Chondrocyte (in vitro differentiated cells): ENCODE measurements at places on chromosomes 4 and X. TPM values are rescaled to one million over a fixed set of nuclear protein-coding genes. Genes with fewer than 3 reads are reported as not detected.

- H3K4me3 ChIP-seq = no peak overlapping the region
- peak overlapping the region; percentile 71 for H3K27ac ChIP-seq
- no peaks in the 10 kb centered on the region for H3K27me3 ChIP-seq
- H3K36me3 ChIP-seq = no peaks in the 10 kb centered on the region
- H3K4me1 ChIP-seq = peaks cover 63% of the 10 kb centered on the region
- no peak for DNase-seq
Measured at GRCh38 chr4:53531585-53532224, 59.6 kb downstream of the LNX1 start.

Gene ARMCX4
- total RNA-seq = 13.3 to 15.4 TPM (median 15.2 TPM) in 3 replicates

DNA sequence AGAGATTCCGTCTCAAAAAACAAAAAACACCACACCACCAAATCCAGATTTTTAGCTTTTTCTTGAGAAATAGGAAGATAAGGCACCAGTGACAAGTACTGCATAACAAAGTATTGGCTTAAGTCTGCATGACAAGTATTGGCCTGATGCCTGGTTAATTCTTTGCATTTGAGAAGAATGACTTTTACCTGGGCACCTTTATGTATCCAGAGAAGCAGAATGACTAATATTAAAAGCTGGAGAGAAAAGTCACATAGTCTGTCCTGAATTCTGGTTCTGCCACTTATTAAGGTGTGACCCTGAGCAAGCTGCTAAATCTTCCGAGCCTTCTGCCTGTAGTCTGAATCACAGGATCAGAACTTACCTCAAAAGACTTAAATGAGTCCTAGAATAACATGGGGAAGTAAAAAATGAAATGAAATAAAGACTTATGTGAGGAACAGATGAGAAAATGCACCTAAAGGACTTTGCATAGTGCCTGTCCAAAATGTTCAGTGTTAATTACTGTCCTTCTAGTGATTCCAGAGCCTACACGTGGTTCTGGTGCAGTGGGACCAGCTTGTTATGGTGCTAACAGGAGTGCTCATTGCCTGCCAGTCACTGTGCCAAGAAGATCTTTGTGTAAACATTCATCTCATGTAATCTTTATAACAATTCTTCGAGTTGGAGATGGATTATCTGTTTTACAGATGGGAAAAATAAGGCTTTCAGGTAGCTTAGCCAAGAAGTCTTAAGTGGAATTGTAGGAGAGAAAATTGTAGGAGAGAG, 31.6 kb downstream of the UGDH start:
- no peak overlapping the region for H3K4me3 ChIP-seq
- no peak for DNase-seq
- peak overlapping the region; percentile 19 for H3K27ac ChIP-seq
- no peaks in the 10 kb centered on the region for H3K27me3 ChIP-seq
- peaks cover 20% of the 10 kb centered on the region for H3K4me1 ChIP-seq

DNA sequence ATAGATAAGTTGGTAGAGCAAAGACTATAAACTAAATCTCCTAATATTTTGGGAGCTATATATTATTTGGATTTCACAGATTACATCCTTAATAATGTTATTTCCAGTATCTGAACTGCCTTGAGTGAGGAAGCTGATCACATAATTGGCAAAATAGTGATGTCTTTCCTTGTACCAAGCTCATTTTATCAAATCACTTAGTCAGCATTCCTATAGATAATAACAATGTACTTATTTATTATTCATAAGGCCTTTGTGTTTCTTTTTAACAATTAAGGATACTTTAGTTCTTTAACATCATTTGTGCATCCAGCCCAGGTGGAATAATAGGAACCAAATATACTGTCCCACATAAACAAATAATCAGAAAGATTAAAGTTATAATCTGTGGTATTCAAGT, 1093.6 kb downstream of the PCDH18 start:
- no peak overlapping the region for H3K4me3 ChIP-seq
- H3K27ac ChIP-seq = no peak overlapping the region
- H3K36me3 ChIP-seq = no peaks in the 10 kb centered on the region
- DNase-seq = no peak

GRCh38 chrX:120740072-120740471, 110.2 kb upstream of the C1GALT1C1 start:
- no peak for DNase-seq
- H3K4me1 ChIP-seq = peaks cover 14% of the 10 kb centered on the region
- no peaks in the 10 kb centered on the region for H3K36me3 ChIP-seq
- H3K4me3 ChIP-seq = no peak overlapping the region
- no peaks in the 10 kb centered on the region for H3K27me3 ChIP-seq
- H3K27ac ChIP-seq = no peak overlapping the region

Gene GPRASP2
- 10.7 to 11.5 TPM (median 11.0 TPM) in 3 replicates for total RNA-seq

Gene CSAG3
- not detected in 3 replicates for total RNA-seq

- DNase-seq = no peak
- no peaks in the 10 kb centered on the region for H3K27me3 ChIP-seq
- H3K36me3 ChIP-seq = no peaks in the 10 kb centered on the region
- H3K4me3 ChIP-seq = no peak overlapping the region
Measured at GRCh38 chr4:40656201-40656863, 26.7 kb upstream of the RBM47 start.

- H3K36me3 ChIP-seq = peaks cover 13% of the 10 kb centered on the region
- no peak overlapping the region for H3K4me3 ChIP-seq
- peaks cover 29% of the 10 kb centered on the region for H3K4me1 ChIP-seq
- no peak overlapping the region for H3K27ac ChIP-seq
Measured at GRCh38 chr4:110624904-110625494, 2.1 kb upstream of the PITX2 start.

Gene TRAM1L1
- 4.1 to 5.0 TPM (median 4.2 TPM) in 3 replicates for total RNA-seq

- H3K4me3 ChIP-seq = no peak overlapping the region
- H3K27ac ChIP-seq = no peak overlapping the region
- no peak for DNase-seq
- no peaks in the 10 kb centered on the region for H3K36me3 ChIP-seq
Measured at GRCh38 chrX:30910124-30910860, 21.2 kb upstream of the TAB3 start.

Gene PDCL2
- not detected in 3 replicates for total RNA-seq

Gene ANKRD37
- total RNA-seq = 8.6 to 18.3 TPM (median 16.7 TPM) in 3 replicates

Gene SPANXD
- total RNA-seq = not detected in 3 replicates

DNA sequence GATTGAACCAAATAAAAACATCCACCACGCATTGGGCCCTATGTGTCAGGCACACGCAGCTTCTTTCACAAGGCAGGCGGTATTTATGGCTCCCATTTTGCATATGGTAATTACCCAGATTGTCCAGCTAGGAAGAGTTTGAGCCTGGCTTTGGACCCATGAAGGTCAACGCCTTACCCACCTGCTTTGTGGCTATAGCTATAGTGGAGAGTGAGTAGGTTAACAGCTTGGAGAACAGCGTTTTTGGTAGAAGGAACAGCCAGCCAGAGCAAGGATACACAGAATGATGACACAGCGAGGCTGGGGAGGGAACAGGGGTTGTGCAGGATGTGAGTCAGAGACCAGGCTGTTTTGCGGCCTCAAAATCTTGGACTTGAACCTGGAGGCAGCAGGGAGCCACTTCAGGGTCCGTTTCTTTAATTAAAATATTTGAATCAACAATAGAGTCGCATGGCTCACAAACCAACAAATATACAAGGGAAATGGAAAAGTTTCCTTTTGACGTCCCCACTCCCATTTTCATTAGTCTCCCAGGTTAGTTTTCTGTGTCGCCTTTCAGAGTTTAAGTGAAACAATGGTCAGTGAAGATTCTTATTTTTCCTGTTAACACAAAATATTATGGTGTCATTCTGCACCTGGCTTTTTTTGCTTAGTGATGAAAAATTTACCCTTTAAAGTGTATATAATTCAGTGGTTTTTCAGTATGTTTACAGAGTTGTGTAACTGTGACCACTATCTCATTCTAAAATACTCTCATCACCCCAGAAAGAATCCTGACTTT, 118.2 kb upstream of the STX18 start:
- H3K4me1 ChIP-seq = peaks cover 37% of the 10 kb centered on the region
- no peak overlapping the region for H3K4me3 ChIP-seq
- H3K27me3 ChIP-seq = peaks cover under 1% of the 10 kb centered on the region
- peak overlapping the region; percentile 62 for H3K27ac ChIP-seq
- no peaks in the 10 kb centered on the region for H3K36me3 ChIP-seq

DNA sequence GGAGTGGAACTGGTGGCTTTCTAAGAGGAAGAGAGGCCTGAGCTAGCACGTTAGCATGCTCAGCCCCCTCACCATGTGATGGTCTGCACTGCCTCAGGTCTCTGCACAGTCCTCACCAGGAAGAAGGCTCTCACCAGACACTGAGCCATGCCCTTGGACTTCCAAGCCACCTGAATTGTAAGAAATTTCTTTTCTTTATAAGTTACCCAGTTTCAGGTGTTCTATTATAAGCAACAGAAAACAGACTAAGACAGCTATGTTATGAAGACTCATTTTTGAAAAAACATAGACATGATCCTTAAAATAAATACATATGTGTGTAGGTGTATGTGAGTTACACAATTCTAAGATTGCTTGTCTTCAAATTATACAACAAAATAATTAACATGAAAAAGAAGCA, 74.7 kb downstream of the CEP44 start:
- H3K27me3 ChIP-seq = peaks cover 36% of the 10 kb centered on the region
- DNase-seq = no peak
- H3K27ac ChIP-seq = no peak overlapping the region
- H3K4me3 ChIP-seq = no peak overlapping the region
- H3K4me1 ChIP-seq = peaks cover 3% of the 10 kb centered on the region

Gene COL4A5
- total RNA-seq = 210 to 273 TPM (median 211 TPM) in 3 replicates

Gene TLR10
- total RNA-seq = not detected in 3 replicates

DNA sequence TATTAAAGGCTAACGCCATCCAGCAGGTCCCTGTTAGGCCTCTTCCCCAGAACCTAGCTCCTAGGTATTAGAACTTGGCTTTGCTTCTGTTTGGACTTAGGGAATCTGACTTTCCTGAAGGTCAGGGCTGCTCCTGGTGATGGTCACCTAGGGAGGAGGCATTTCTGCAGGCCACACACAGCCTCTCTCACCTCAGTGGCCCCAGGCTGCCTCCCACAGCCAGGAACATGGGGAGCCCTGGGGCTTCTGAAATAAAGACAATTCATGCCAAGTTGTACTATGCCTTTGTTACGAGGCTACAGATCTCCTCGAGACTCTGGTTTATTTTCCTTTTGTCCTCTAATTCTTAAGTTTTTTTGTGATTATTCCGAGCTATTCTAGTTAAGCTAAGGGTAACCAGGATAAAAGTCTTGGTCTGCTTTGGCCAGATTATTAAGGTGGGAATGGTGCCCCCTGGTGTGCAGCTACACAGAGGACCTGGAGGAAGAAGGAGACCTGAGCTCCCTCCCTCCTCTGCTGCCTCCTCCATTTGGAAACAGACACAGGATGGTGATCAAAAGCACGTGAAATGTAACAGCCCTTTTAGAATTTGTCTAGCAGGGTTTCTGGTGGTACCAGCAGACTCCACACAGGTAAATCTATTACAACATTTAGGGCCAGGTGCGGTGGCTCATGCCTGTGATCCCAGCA, 131.0 kb downstream of the DCLK2 start:
- no peaks in the 10 kb centered on the region for H3K27me3 ChIP-seq
- DNase-seq = no peak
- no peak overlapping the region for H3K4me3 ChIP-seq
- H3K27ac ChIP-seq = peak overlapping the region; percentile 11
- peaks cover 5% of the 10 kb centered on the region for H3K36me3 ChIP-seq

GRCh38 chrX:67780694-67781109, 236.9 kb downstream of the AR start:
- H3K27me3 ChIP-seq = no peaks in the 10 kb centered on the region
- H3K4me1 ChIP-seq = peaks cover 23% of the 10 kb centered on the region
- no peaks in the 10 kb centered on the region for H3K36me3 ChIP-seq
- DNase-seq = no peak
- peak overlapping the region; percentile 97 for H3K27ac ChIP-seq

DNA sequence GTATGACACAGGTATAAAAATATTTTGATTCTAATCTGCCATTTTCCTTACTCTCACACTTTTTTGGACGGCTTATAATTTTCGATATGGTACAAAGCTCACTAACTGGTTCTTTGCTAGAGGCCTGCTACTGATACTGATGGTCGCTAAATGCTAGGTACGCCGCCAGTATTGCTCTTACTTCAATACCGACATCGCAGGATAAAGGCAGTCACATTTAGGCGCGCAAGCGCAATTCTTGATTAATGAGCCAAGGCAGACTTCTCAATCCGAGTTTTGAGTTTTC, 557 bp upstream of the USP38 start:
- DNase-seq = no peak
- H3K4me1 ChIP-seq = peaks cover 53% of the 10 kb centered on the region

DNA sequence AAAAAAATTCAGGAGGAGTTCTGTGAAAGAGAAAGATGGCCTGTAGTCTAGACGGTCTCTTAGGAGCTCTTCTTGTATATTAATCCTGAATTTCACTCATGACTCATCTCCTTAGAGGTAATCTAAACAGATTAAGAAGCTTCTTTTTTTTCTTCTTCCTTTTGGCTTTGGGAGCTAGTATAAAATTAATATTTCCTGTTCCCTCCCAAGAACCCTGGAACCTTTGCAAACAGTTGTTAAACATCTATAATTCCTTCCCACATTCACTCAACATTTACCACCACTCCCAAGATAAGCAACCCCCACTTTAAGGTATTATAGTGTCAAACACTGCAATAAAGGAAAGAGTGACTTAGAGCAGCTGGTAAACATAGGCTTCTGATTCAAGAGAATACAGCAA, 146.4 kb upstream of the EDNRA start:
- H3K27ac ChIP-seq = peak overlapping the region; percentile 46
- peaks cover 49% of the 10 kb centered on the region for H3K4me1 ChIP-seq
- no peaks in the 10 kb centered on the region for H3K36me3 ChIP-seq

DNA sequence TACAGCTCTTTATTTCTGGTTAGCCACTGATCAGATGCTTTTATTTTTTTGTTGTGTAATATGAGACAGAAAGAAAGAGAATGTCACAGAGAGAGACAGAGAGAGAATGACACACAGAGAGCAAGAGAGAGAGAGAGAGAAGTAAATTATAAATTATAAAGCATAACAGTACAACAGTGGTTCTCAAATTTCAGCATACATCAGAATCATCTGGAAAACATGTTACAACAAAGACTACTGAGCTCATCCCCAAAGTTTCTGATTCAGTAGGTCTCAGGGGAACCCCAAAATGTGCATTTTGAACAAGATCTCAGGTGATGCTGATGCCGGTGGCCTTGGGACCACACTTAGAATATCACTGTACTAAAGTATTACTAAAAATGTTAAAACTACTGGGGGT, 245.8 kb upstream of the DIAPH2 start:
- H3K27me3 ChIP-seq = no peaks in the 10 kb centered on the region
- no peak overlapping the region for H3K4me3 ChIP-seq
- H3K27ac ChIP-seq = peak overlapping the region; percentile 50
- peaks cover 55% of the 10 kb centered on the region for H3K4me1 ChIP-seq

DNA sequence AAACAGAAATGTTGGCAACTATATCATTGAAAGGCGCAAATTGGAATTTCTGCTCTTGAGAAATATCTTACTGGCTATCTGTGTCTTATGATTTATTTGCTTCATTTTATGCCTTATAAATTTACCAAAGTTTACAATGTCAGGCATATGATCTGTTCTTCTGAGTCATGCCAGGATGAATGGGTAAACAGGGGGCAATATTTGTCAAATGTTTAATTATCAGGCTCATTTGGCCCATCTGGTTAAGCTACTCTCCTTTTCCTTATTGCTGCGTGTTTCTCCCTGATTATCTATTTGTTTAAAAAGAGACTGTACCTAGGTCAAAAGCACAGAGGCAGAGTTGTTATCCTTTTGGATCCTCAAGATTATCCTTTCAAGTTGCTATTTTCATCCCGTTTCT, 903.8 kb upstream of the PCDH10 start:
- H3K27me3 ChIP-seq = peaks cover 2% of the 10 kb centered on the region
- no peak overlapping the region for H3K4me3 ChIP-seq
- H3K4me1 ChIP-seq = no peaks in the 10 kb centered on the region
- no peak for DNase-seq
- H3K27ac ChIP-seq = no peak overlapping the region

- peaks cover 4% of the 10 kb centered on the region for H3K36me3 ChIP-seq
- peaks cover 6% of the 10 kb centered on the region for H3K27me3 ChIP-seq
- no peak overlapping the region for H3K27ac ChIP-seq
- DNase-seq = no peak
- no peak overlapping the region for H3K4me3 ChIP-seq
Measured at GRCh38 chr4:24956091-24956490, 43.2 kb upstream of the CCDC149 start.
